Endothelial cell of umbilical vein (primary cell): ENCODE measurements at places on chromosomes 13 and 19.

DNA sequence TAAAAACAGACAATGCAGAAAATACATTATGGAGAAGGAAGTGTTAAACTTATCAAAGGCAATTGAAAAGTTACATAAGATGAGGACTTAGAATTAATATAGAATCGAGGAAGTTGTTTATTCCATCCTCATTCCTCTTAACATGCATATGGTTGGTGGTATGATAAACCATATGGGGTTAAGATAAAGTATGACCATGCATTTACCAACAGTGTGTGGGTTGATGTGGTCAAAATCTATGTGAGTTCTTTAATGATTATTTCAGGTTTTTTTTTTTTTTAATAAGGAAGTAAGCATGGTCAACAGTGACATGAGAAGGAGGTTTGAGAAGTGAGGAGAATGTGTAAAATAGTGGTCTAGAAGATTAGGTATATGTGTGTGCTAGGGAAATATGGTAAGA is 94.5 kb downstream of the TDRD3 start:
- no peak for DNase-seq

GRCh38 chr13:97264663-97265062 is 42.5 kb downstream of the MBNL2 start:
- DNase-seq, result no peak

DNA sequence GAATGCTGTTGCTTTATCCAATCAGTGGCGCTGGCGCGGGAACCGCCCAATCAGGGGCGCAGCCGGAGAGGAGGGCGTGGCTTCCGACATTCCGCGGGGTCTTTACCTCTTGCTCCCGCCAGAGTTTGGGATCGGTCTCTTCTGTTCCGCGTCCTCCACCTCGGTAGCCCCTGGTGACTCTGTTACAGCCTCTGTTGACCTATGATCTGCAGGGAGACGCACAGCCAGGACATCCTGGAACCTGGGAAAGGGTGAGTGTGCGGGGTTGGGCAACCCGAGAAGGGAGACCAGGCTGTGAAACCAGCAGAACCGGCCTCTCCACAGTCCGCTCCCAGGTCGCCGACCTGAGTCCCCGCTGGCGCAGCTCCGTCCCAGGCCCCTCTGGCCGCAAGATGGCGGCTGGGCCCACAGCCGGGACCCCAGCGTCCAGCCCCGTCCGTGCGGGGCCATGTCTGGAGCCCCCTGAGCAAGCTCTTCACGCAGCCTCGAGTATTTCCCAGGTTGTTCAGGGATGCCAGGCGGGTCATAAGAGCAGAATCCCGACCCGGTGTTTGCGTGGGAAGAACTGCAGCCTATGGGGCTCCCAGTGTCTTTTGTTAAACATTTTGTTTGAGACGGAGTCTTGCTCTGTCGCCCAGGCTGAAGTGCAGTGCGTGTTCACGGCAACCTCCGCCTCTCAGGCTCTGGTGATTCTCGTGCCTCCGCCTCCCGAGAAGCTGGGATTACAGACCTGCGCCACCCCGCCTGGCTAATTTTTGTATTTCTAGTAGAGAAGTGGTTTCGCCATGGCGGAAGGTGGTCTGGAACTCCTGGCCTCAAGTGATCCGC is 4.4 kb upstream of the ZNF681 start:
- DNase-seq, result no peak

DNA sequence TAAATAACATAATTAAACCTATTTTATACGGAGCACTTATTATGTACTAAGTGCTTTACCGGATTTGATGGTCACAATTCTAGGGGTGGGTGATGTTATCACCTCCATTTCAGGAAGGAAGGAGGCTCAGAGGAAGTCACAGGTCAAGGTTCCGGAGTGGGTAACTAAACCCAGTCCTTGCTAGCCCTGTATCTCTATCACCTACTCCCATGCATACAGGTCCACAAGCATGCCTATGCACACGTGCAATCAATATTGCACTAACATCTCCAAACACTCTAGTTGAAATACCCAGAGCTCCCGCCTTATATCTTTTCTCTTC is 17.8 kb upstream of the FOSB start:
- DNase-seq, result peak; percentile 32

- DNase-seq, result no peak
Measured at GRCh38 chr13:51635137-51635878, 51.0 kb downstream of the WDFY2 start.

- no peak for DNase-seq
Measured at GRCh38 chr19:7857727-7858108, 16.5 kb downstream of the PRR36 start.
